ENCODE measurements at places on chromosomes 5 and 9.

GRCh38 chr9:136464241-136464640 lies 18.6 kb downstream of the SEC16A start:
- DNase-seq = no peak

GRCh38 chr9:33923998-33924701 lies 107.2 kb downstream of the UBE2R2 start:
- DNase-seq = no peak

GRCh38 chr9:93265301-93265971 lies 81.5 kb downstream of the WNK2 start:
- no peak for DNase-seq

- DNase-seq = no peak
Measured at GRCh38 chr9:96172797-96173196, 129.2 kb downstream of the HSD17B3 start.

DNA sequence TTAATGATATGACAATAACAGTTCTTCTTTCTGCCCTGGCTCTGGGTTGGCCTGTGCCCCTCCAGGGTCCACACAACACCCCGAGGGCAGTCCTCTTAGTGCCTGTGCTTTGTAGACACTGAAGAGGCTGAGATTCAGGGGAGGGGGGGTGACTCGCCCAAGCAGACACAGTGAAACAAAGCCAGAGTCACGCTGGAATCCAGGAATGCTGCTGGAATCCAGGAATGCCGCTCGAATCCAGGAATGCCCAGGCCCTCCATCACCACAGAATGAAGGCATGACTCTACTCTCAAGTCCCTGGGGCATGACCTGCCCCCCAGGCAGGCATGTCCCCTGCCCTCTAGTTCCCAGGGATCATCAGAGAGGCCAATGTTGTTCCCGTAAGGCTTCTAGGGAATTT lies 73.1 kb downstream of the LRSAM1 start:
- DNase-seq = no peak

- DNase-seq = peak; percentile 24
Measured at GRCh38 chr5:102139029-102139428, 157.1 kb downstream of the SLCO4C1 start.

GRCh38 chr9:116465576-116466270 lies 221.4 kb upstream of the TRIM32 start:
- no peak for DNase-seq

GRCh38 chr5:134594336-134594735 lies 38.3 kb downstream of the SAR1B start:
- DNase-seq = no peak

DNA sequence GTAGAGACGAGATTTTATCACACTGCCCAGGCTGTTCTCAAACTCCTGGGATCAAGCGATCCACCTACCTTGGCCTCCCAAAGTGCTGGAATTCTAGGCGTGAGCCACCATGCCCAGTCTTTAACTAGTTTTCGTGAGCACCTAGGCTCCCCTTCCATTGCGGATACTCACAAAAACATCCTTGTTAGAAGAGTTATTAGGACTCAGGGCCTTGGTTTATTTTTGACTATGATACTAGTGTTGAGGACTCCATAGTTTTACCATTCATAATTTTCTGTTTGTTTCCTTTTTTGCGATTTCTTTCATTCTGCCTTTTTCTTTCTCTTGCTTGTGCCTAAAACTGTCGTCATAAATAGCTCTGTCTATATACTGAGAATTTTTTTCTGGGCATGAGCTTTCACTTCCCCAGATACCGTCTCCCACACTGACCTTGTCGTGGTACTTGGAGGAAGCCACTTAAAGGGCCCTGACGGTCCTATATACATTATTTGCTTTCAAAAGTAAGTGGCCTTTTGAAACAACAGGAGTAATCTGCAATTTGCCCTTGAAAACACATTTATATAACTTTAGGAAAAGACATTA lies 5.2 kb downstream of the F2R start:
- no peak for DNase-seq

DNA sequence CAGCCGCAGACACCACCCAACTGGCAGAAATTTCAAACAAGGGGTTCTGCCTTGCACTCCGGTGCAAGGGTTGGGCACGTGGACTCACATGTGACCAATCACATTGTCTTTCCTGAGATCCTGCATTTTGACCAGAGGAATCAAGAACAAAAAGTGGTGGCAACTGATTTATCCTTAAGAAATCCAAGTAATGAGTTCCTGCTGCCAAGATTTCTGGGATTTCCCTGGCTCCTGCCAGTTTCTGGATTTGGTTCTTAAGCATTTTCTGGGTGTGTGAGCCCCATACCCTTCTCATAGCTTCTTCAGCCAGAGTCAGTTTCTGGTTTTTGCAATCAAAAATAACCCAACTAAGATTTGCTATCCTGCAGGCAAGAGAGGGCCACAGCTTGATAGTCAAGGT lies 17.4 kb upstream of the KCNIP1 start:
- no peak for DNase-seq

DNA sequence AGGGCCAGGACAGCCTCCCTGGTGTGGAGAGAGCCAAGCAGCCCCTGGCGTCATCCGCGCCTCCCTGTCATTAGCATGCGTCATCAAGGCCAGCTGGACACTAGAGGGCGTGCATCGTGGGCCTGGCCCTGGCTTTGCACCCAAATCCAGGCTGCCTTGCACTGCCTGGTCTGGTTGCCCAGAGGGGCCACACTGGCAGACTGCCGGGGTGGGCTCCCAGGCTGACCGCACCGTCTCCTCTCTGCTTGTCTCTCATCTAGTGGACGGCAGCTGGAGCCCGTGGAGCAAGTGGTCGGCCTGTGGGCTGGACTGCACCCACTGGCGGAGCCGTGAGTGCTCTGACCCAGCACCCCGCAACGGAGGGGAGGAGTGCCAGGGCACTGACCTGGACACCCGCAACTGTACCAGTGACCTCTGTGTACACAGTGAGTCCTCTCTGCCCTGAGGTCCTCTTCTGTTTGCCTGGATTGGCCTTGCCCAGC lies 29.0 kb downstream of the HK3 start:
- peak; percentile 58 for DNase-seq

- no peak for DNase-seq
Measured at GRCh38 chr9:100449420-100449819, 22.5 kb downstream of the MSANTD3 start.

- DNase-seq = no peak
Measured at GRCh38 chr5:150160448-150161081, 4.9 kb upstream of the PDGFRB start.

DNA sequence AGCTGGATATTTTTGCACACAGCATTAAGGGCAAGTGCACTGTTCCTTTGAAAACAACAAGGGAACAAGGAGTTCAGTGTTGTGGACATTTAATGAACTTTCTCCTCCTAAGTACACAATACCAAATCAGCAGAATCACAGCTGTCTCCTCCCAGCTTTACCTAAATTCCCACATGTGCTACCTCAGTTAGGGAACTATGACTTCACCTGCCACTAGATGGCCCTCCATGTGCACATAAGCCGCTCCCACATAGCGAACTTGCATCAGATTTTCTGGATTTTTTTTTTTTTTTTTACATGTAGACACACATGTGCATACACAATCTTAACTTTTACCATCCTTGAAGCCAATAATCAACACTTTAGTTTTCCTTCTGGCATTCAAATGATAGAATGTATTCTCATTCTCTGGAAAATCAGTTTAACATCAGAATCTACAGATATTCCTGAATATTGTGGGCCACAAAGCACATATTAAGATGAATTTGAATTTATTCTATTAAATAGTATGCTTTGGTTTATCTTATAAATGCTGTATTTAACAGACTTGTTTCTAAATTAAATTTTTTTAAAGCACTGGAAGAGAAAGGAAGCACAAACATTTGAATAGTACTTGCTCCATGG lies 123.6 kb downstream of the PALM2AKAP2 start:
- DNase-seq = peak; percentile 81

DNA sequence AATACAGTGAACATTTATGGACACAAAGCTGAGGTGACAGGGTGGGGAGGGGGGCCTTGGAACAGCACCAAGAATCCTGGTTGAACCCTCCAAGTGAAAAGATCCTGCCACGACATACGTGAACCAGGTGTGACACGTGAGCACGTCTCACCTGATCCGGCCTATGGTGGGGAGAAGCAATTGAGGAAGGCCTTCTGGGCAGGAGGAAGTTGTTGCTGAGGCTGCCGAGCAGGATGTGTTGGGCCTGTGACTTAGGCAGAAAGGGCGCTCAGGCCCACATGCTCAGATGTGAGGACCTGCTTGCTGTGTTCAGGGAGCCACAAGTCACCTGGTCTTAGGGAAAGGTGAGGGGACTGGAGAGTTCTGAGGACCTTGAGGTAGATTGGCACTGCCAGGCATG lies 2.5 kb upstream of the MAPK9 start:
- no peak for DNase-seq

DNA sequence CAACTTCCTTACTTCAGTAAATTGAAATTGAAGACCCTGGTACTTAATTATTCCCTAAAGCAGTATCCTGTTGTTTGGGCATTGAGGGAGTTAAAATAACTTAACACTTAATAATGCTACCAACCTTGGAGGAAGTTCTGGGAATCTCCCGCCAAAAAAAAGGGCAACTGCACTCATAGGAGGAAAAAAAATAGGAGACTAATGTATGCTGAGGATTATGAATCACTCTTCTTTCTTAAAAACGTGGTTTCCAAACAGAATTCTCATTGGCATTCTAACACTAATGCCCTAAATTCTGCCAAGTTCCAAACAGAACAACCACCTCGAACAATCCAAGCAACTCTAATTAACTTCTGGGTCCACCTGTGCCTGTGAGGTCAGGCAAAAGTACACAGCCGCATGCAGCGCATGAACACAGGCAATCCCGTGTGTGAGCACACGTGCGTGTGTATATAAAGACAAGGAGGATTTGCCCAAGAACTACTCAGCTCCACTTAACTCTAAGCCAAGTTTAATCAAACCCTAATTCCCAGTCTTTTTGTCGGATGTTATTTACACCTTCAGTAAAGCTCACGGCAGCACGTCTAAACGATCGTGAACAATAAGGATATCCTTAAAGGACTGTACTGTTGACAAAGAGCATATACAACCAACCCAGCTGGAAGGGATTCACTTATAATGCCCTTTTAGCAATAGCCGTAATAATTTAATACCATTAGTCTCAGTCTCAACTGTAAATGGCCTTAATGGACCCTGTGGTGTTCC lies 78.4 kb downstream of the EBF1 start:
- DNase-seq = no peak

GRCh38 chr5:141512390-141512910 lies 23.6 kb downstream of the PCDHGC5 start:
- DNase-seq = peak; percentile 71

DNA sequence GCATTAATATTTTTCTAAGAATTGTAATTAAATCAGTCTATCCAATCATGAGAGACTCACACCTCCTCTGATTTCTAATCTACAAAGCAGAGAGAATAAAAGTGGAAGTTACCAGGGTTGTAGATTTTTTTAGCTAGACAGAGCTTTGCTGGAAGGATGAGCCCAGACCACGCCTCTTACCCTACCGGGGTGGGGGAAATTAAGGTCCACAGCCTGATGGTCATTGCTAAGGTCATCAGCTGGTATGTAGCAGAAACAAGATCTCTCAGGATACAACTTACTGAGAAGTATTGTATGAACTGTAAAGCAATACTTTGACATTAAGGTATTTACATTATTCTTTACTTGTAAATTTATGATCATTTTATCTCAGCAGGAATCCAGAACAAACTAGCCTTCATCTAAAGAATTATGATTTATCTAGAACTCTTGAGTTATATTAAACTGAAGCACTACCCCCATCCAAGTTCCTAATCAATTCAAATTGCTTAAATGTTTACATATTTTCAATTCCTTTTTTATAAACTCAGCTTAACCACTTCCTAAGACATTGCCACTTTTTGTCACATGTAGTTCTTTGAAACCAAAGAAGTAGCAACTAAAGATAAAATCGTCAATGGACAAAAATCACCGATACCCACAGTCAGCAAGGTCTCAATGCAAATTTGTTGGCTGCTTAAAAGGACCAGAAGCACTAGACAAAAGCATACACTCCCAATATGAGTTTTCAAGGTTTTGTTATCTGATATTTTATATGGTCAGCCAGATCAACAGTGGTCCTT lies 225.8 kb upstream of the DAPK1 start:
- no peak for DNase-seq

- DNase-seq = peak; percentile 48
Measured at GRCh38 chr9:75200892-75201470, 112.7 kb downstream of the OSTF1 start.

DNA sequence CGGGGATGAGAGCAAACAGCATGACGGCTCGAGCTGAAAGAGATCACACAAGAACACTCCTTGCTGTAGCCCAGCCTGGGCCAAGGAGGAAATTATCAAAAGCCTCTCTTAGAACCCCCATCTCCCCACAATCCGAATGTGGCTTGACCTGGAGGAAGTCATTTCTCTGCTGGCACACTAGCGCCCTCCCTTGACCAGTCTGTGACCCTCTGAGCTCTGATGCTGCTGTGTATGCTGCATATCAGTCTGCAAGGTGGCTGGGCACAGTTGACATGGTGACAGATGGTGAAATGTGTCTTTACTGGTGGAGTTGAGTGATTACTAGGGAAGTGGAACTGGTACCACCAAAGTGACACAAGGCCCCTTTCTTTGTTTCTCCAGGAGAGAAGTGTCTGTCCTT lies 3.3 kb downstream of the SLC46A2 start:
- no peak for DNase-seq

- DNase-seq = peak; percentile 58
Measured at GRCh38 chr5:61290791-61291210, 41.3 kb upstream of the ZSWIM6 start.

DNA sequence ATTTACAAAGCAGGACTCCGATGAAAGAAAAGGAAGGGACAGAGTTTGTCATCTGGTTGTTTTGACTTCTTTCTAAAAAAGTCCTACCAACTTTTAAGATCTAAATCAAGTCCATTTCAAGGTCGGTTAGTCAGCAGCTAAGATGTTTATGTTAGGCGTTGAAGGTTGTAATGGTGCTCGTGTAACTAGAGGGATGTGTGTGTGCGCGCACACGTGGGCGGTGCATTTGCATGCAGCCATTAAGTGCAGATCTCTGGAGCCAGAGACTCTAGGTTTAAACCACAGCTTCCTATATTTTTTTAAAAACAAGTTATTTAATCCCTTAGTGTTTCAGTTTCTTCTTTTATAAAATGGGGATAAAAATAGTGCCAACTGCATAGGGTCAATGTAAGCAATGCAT lies 77.0 kb upstream of the SMIM32 start:
- no peak for DNase-seq

DNA sequence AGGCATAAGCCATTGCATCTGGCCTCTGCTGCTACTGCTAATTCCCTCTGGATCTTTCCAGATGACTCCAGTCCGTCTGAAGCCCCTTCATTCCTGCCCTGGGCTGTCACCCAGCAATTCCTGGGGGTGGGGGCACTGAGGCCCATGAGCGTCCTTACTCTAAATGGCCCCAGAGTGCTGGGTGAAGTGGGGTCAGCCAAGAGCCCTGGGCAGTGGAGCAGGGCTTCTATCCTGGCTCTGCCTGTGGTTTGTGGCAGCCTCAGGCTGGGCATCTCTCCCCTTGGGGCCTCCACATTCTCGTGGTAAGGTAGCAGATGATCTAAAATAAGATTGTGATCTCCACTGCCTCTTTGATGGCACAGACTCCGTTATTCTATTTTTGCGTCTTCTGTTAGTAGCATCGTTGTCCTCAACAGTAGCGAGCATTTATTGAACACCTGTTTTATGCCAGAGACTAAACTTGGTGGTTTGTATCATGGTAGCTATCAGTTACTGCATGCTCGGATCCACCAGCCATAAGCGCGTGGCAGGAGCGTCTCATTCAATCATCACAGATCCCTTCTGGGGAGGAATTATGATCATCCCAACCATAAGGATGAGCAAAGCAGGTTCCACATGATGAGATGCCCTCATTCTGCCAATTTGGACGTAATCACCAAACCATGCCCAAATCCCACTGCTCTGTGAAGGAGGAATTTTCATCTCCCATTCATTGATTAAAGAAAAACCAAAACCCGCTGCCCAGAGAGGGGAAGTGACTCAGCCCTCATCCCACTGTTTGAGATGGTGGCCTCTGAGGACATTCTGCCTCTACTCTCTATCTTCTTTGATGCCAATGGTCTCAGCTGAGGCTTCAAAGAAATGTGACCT lies 21.9 kb upstream of the DUSP1 start:
- DNase-seq = no peak

Measured in iris pigment epithelial cell (primary cell).